ENCODE measurements at places on chromosomes 5 and 9.

- DNase-seq = no peak
Measured at GRCh38 chr9:110619831-110620230, 40.3 kb upstream of the SVEP1 start.

DNA sequence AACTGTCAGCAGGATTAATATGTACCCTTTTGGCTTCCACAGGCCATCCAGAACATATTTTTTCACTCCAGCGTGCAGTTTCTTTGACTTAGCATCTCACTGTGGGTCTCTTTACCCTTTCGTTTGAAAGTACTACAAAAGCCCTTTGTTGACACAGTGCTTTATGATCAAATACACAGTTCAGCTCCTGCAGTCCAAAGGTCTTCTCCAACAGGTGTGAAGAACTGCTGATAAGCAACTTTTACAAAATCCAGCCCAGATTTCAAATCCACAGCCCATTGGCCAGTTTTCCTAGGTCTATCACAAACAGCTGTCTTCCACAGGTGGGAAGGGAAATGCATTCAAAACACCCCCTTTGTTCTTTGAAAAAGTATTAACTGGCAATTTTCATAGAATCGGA, 54.8 kb downstream of the MYO10 start:
- no peak for DNase-seq

GRCh38 chr5:149466457-149466972, 84.7 kb downstream of the CSNK1A1 start:
- no peak for DNase-seq

DNA sequence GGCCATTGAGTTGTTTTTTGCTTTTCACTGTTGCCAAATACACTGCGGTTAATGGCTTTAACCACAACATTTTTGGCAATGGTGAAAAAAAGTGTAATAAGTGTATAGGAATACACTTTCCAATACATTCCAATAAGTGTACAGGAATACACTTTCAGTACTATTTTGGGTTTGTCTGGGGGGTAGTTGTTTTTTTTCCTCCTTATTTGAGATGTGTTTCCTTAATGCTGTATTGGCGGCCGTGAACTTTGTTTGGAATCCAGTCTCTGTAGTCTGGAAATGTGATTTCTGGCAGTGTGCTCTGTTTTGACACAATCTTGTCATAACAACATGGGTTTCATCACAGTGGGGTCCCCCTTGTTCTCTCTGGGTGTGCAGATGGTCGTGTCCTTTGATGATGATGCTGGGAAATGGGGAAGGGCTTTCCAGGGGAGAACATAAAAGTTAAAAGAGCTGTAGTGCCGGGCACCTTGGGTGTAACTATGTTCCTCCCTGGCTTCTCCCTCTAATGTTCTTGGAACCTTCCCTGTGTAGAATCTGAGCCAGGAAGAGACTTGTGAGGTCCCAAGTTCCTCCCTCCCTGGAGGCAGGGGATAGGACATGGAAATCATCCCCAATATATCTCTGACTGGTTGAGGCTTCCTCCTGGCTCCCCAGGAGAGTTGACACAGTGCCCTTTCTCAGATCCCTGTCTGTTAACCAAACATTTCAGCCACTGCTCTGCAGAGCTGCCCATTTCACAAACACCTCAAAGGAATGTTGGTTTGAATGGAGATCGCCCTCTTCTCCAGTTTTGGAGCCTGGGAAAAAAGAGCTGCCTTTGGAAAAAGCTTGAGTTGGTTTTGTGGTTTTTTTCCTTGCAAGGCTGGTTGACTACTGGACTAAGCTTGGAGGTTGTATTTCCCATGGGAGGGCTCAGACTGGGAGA, 44.8 kb downstream of the RCL1 start:
- no peak for DNase-seq

DNA sequence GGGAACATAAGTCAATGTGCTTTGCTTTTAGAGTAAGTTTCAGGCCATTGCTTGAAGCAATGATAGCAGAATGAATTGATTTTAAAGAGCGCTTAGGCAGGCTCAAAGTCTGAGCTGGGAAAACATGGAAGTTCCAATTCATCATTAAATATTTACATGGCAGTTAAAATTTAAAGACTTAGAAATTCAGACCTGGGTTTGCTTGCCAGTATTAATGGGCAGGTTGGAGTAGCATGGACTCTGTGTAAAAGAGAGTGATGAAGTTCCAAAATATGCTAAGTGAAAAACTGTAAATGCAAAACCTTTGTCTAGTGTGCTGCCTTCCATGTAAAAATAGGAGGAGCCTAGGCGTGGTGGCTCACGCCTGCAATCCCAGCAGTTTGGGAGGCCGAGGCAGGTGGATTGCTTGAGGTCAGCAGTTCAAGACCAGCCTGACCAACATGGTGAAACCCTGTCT, 48.3 kb upstream of the PIK3R1 start:
- DNase-seq = no peak

DNA sequence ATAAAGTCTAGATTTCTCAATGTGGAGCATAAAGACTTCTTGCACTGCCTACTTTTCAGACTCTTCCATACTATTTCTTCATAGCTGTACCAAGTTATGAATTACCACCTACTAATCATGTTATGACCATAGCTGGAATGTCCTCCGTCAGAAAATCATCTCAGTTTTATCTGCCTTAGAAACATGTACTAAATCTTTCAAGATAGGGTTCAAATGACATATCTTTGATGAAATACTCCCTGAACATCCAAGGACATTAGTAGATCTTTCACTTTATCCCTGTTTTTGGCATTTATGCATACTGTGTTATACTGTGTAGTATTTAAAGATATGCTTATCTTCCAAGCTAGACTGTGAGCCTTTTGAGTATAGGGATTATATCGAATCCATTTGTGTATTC, 49.6 kb upstream of the MEF2C start:
- no peak for DNase-seq

GRCh38 chr5:502325-503079, 21.7 kb downstream of the SLC9A3 start:
- no peak for DNase-seq

- DNase-seq = no peak
Measured at GRCh38 chr5:157384971-157385709, 74.9 kb upstream of the NIPAL4 start.

DNA sequence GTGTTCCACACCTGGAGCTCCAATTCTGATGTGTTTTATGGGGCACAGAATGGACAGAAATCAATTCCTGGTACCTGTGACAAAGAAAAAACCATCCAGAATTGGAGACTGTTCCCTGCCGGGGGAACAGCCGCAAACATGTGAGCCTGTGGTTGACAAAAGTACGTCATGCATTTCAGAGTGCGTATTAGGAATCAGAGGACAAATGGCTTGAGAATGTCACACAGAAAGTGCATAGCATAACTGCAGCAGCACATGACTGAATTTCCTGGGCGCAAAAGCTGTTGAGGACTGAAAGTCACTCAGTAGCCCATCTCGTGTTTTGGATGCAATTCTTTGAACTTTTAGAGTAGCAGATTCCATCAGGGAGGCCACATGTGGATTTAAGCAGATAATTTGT, 85.1 kb downstream of the TRIO start:
- no peak for DNase-seq

GRCh38 chr9:98071737-98072136, 15.2 kb downstream of the NANS start:
- no peak for DNase-seq

GRCh38 chr5:168339109-168339771, 47.8 kb downstream of the WWC1 start:
- no peak for DNase-seq

Data from stimulated activated CD4-positive, alpha-beta T cell treated with anti-CD3 and anti-CD28 coated beads, TNF-alpha, amount 100 ng/mL, for 1 hour (primary cell).